ENCODE measurements at places on chromosomes 2 and 18.

GRCh38 chr2:240507778-240508251 is 50.0 kb downstream of the ANKMY1 start:
- H3K27me3 ChIP-seq: no peaks in the 10 kb centered on the region
- H3K4me1 ChIP-seq: no peaks in the 10 kb centered on the region
- H3K36me3 ChIP-seq: peaks cover 41% of the 10 kb centered on the region
- H3K4me3 ChIP-seq: no peak overlapping the region
- H3K27ac ChIP-seq: no peak overlapping the region

DNA sequence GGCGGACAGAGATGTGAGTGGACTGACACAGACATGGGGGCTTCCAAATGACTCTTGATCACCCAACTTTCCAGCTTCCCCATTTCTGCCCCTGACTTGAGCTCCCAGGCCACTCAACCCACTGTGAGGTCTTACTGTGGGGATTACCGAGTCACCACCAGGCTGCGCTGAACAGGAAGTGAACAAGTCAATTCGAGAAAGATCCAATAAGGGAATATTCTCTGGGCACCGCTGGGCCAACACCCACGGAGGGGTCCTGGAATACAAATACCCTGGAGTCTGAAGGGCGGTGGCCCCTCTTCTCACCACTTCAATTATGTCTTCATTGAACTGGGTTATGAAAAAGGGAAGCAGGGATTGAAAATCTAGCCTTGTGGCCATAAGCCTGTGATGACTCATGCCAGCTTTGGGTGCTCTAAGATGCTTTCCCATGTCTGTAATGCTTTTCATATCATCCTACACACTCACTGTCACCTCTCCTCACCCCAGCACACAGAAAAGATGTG is 37.7 kb downstream of the BCL11A start:
- DNase-seq: no peak
- no peak overlapping the region for H3K27ac ChIP-seq
- peaks cover 13% of the 10 kb centered on the region for H3K4me1 ChIP-seq
- no peak overlapping the region for H3K4me3 ChIP-seq
- H3K36me3 ChIP-seq: no peaks in the 10 kb centered on the region

DNA sequence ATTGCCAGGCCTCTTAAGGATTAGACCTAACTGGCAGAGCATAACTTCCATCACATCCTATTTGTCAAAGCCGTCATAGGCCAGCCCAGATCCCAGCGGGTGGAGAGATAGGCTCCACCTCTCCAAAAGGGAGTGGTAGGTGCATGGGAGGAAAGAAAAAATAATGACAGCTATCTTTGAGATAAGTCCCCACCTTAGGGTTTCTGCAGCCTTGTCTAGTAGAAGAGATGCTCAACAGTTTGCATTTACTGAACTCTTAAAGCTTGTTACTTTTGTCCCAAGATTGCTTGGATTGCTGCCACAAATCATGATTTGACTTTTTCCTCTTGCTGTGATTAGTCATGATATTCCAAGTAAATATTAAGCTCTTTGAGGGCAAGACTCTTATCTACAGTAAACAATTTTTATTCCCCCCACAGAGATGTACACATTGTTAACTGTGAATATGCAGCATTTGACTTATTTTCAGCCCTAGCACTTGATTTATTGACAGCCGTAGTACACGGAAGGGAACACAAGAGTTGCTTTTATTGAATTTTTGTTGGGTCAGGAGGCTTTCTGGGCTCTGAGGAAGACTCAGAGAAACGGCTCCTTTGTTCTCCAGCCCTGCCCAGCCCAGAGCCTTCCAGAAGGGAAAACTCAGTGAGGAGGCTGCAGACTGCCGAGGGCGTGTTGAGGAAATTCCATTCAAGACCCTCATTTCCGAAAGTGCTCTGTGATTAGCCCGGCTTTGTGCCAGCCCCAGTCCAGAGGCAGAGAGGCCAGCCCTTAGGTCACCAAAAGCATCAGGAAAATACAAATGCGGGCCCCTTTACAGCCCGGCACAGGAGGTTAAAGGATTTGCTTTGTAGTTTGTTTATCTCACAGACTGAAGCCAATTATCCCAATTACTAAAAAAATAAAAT is 75.5 kb upstream of the ZNF532 start:
- H3K27ac ChIP-seq: no peak overlapping the region
- DNase-seq: no peak
- peaks cover 14% of the 10 kb centered on the region for H3K27me3 ChIP-seq
- no peak overlapping the region for H3K4me3 ChIP-seq

GRCh38 chr2:238445409-238446190 is 18.9 kb downstream of the ASB1 start:
- no peak for DNase-seq
- H3K4me3 ChIP-seq: no peak overlapping the region
- H3K27me3 ChIP-seq: no peaks in the 10 kb centered on the region

DNA sequence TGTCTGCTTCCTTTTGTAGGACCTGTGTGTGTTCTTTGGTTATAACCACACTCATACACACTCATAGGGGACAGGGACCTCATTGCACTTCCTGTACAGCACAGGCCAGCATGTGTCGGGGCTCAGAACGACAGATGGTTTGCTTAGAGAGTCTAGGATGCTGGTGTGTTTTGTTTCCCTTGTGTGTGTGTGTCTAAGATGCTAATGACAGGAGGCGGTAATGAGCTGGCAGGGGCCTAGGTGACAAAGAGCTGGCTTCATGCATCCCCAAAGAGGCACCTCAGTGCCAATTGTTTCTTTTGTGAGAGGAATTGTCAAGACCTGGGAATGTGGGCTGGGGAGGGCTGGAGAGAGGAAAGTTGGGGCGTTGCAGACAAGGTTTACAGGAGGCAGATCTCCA is 66.6 kb downstream of the CELF4 start:
- no peaks in the 10 kb centered on the region for H3K4me1 ChIP-seq
- no peak overlapping the region for H3K27ac ChIP-seq
- no peaks in the 10 kb centered on the region for H3K36me3 ChIP-seq
- DNase-seq: no peak
- H3K4me3 ChIP-seq: no peak overlapping the region

DNA sequence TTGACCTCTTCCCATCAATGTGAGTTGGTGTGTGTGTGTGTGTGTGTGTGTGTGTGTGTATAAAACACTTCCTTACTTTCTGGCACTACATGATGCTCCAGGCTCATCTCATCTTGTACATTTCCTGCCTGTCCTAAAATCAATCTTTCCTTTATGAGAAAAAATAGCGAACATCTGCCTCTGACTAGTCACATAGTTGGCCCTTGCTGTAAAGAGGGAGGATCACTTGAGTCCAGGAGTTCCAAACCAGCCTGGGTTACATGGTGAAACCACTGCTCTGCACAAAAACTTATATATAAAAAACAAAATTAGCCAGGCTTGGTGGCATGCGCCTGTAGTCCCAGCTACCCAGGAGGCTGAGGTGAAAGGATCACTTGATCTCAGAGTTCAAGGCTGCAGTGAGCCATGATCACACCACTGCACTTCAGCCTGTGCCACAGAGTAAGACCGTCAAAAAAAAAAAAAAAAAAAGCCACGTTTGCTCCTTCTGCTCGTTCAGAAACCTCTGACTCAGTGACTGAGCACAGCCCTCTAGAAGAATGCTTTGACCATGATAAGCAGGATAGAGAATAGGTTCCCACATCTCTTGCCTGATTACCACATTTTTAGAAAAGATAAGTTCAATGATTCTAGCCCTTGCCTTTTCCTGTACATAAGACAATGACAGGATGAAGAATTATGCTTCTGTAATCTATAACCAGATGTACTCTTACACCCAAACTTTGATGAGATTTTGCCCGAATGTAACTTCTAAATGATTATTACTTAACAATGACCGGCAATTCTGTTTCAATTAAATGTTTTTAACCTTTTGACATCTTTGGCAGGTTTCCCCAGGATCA is 45.2 kb upstream of the ST3GAL5 start:
- no peak overlapping the region for H3K4me3 ChIP-seq
- H3K4me1 ChIP-seq: peaks cover 22% of the 10 kb centered on the region
- no peak overlapping the region for H3K27ac ChIP-seq
- H3K27me3 ChIP-seq: no peaks in the 10 kb centered on the region
- no peak for DNase-seq

GRCh38 chr2:134436706-134437105 is 182.8 kb downstream of the MGAT5 start:
- peaks cover 84% of the 10 kb centered on the region for H3K36me3 ChIP-seq
- no peak overlapping the region for H3K4me3 ChIP-seq
- no peak for DNase-seq
- no peaks in the 10 kb centered on the region for H3K27me3 ChIP-seq
- H3K27ac ChIP-seq: no peak overlapping the region

DNA sequence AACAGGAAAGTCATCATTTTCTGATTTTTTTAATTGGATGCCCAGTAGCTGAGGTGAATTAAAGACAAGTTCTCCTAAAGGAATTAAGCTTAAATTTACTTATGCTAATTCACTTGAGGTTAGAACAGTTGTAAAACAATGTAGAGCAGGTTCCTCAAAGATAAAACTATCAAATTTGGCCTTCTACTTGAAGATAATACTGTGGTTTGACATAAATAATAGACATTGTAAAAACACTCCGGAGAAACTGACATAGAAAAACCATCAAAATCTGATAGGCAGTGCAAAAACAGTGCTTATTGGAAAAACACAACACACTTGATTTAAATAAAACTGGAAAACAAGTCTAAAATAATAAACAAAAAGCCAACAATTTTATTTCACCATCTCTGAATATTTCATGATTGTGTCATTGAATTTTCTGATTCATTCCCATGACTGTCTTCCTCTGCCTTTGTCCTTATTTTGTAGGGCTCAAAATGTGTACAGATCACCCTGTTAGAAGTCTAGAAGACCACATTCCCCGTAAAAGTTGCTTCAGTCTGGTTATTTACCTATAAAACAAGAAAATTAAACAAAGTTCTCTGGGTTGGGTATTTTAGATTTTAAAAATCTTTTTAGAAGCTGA is 28.3 kb upstream of the SLC40A1 start:
- DNase-seq: no peak
- no peak overlapping the region for H3K27ac ChIP-seq
- no peaks in the 10 kb centered on the region for H3K36me3 ChIP-seq
